ENCODE measurements at places on chromosomes 1 and 21.

GRCh38 chr1:209720826-209721225 is 16.2 kb downstream of the HSD11B1 start:
- DNase-seq: no peak

DNA sequence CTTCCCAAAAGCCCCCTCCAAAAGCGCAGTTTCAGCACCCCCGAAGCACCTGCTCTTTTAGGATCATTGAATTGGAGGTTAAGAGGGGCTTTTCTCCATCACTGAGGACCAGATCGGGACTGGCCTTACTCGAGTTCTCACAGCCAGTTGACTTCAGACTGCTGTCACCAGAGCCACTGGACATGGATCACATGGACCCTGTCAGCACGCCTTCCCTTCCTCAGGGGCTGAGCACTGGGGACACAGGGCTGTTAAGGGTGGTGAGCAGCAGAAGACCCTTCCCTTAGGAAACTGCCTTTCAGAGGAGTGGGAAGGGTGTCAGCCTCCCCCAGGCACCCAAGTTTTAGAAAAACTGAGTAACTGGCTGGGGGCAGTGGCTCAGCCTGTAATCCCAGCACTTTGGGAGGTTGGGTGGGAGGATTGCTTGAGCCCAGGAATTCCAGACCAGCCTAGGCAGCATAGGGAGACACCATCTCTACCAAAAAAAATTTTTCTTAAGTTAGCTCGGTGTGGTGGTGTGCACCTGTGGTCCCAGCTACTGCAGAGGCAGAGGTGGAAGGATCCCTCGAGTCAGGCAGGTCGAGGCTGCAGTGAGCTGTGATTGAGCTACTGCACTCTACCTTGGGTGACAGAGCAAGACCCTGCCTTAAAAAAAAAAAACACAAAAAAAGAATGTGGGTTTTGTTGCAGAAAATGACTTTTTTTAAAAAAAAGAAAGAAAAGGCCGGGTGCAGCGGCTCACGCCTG is 584 bp upstream of the FGR start:
- no peak for DNase-seq

GRCh38 chr1:37031871-37032270 is 2.4 kb downstream of the GRIK3 start:
- DNase-seq: no peak

- DNase-seq: no peak
These were observed 52.9 kb downstream of the LRRC8D start for GRCh38 chr1:89873770-89874169.

All from Panc1 (cell line).